ENCODE measurements at places on chromosomes 3 and 15. TPM values are rescaled to one million over a fixed set of nuclear protein-coding genes. Genes with fewer than 3 reads are reported as not detected.

- no peak overlapping the region for H3K27ac ChIP-seq
- DNase-seq, result no peak
- no peaks in the 10 kb centered on the region for H3K4me1 ChIP-seq
- no peaks in the 10 kb centered on the region for H3K27me3 ChIP-seq
These were observed 707.8 kb downstream of the TUSC7 start for GRCh38 chr3:117417411-117417810.

DNA sequence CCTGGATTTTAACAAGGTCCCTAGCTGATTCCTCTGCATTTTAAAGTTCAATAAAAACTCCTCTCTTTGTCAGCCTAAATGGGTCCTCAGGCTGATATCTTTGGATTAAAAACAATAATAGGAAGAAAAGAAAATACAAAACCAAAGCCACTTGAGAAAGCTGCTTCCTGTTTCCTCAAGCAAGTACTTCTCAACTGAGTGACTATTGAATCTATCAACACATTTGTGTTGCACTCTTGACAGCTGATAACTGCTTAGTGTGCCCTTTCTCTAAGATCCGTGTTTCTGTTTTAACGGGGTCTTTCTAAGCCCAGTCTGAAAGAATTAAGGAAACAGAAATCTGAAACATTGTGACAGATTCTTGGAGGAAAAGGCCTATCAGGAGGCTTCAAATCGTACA is 410.7 kb downstream of the GRM7 start:
- H3K27me3 ChIP-seq, result no peaks in the 10 kb centered on the region
- H3K27ac ChIP-seq, result no peak overlapping the region
- H3K4me3 ChIP-seq, result no peak overlapping the region
- peaks cover 7% of the 10 kb centered on the region for H3K4me1 ChIP-seq

GRCh38 chr3:185852635-185853034 is 27.8 kb upstream of the IGF2BP2 start:
- H3K27ac ChIP-seq, result no peak overlapping the region
- H3K4me1 ChIP-seq, result no peaks in the 10 kb centered on the region
- H3K36me3 ChIP-seq, result no peaks in the 10 kb centered on the region
- no peak for DNase-seq
- no peak overlapping the region for H3K4me3 ChIP-seq
- no peaks in the 10 kb centered on the region for H3K27me3 ChIP-seq

GRCh38 chr15:49370782-49371181 is 52.3 kb upstream of the FGF7 start:
- no peak overlapping the region for H3K4me3 ChIP-seq
- no peaks in the 10 kb centered on the region for H3K4me1 ChIP-seq
- no peaks in the 10 kb centered on the region for H3K27me3 ChIP-seq
- H3K27ac ChIP-seq, result no peak overlapping the region
- DNase-seq, result no peak

DNA sequence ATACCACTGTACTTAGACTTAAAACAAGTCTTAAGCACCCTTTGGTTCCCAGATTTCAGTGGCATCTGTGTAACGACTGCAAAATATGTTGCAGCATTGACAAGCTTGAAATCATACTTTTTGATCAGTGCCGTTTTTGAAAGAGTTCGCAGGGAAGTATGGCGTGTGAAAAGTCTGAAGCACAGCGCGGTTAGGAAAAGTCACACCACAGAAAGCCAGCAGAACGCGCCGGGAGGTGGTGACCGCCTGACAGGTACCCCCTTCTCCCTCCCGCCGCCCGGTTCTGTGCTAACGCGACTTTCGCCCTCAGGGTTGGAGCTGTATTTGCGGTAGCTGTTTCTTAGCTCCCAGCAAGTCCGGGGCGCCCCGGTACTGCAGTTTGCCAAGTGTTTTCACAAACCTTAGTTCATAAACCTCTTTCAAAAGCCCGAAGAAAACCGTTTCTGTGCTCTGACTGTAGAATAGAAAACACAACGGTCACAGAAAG is 481 bp upstream of the CRYBG3 start:
- H3K4me3 ChIP-seq, result peak overlapping the region; percentile 71
- no peaks in the 10 kb centered on the region for H3K36me3 ChIP-seq
- H3K4me1 ChIP-seq, result peaks cover 9% of the 10 kb centered on the region
- H3K27me3 ChIP-seq, result no peaks in the 10 kb centered on the region

DNA sequence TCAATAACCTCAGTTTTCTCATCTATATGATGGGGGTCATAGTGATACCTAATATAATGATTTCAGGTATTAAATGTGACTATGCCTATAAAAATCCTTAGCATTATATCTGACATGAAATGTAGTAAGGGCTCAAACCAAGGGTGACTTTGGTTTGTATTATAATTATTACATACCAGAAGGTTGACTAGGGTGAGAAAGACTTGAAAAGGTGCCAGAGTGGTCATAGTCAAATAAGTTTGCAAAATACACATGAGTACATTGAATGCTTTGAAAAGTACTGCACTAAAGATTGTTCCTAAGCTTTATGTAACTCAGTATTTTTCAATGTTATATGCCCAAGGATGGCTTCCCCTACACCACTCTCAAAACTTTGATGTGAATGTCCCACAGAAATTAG is 297.2 kb downstream of the ARPP21 start:
- DNase-seq, result no peak
- H3K27ac ChIP-seq, result no peak overlapping the region
- no peaks in the 10 kb centered on the region for H3K36me3 ChIP-seq
- H3K27me3 ChIP-seq, result no peaks in the 10 kb centered on the region

DNA sequence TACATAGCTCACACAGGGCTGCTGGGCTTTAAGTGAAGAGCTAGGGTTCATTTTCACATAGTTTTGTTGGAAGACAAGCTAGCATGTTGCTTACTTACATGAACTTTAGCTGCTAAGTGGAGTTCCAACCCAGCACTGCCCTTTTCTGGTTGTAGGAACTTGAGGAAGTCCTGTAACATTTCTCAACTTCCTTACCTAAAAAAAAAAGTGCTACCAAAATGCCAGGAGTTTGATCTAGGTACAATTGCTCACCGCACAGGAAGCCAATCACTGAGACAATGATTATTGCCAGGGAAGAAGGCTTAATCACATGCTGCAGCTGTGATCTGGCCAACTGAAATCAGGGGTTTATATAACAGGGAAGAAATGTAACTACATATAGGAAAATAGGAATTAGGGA is 52.8 kb downstream of the IL12A start:
- H3K27me3 ChIP-seq, result no peaks in the 10 kb centered on the region
- H3K36me3 ChIP-seq, result no peaks in the 10 kb centered on the region
- no peak for DNase-seq
- H3K4me1 ChIP-seq, result peaks cover 7% of the 10 kb centered on the region
- H3K4me3 ChIP-seq, result no peak overlapping the region
- H3K27ac ChIP-seq, result no peak overlapping the region

GRCh38 chr3:169218314-169218983 is 445.1 kb downstream of the MECOM start:
- H3K4me1 ChIP-seq, result no peaks in the 10 kb centered on the region
- no peak overlapping the region for H3K4me3 ChIP-seq
- H3K27me3 ChIP-seq, result no peaks in the 10 kb centered on the region

DNA sequence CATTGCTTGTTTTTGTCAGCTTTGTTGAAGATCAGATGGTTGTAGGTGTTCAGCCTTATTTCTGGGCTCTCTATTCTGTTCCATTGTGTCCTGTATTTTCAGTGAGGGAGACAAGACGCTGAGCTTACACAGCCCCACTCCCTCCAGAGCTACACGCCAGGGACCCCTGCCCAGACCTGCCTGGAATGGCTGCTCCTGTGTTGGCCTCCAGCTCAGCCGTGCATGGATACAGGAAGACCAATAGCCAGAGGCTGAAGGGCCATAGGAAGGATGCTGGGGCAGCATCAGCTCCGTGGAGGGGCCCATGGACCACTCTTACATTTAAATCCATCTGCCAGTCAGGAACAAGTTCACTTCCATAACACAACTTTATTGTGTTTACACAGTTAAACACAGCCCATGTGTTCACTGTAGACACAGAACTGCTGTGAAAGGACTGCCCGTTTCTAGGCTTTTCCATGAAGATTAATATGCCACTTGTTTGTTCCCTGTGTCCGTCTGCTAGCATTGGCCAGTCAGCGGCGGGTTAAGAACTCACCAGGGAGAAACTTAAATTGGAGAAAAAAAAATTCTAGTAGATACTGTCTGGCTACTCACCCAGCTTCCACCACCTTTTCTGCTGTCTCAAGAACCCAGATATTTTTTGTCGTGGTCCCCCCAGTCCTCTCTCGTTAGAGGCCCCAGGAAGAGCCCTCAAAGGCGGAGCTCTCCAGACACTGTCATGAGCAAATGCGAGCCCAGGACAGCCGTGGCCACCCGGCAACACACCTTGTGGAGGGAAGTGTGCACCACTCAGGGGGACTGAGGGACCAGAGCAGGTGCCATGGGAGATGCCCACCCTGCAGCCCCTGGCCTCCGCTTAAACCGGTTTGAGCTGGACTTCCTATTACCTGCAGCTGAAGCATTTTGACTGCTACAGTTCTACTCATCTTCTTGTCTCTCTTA is 142.3 kb upstream of the MEF2A start:
- DNase-seq, result no peak
- no peaks in the 10 kb centered on the region for H3K27me3 ChIP-seq
- H3K27ac ChIP-seq, result no peak overlapping the region
- no peaks in the 10 kb centered on the region for H3K36me3 ChIP-seq
- no peak overlapping the region for H3K4me3 ChIP-seq

DNA sequence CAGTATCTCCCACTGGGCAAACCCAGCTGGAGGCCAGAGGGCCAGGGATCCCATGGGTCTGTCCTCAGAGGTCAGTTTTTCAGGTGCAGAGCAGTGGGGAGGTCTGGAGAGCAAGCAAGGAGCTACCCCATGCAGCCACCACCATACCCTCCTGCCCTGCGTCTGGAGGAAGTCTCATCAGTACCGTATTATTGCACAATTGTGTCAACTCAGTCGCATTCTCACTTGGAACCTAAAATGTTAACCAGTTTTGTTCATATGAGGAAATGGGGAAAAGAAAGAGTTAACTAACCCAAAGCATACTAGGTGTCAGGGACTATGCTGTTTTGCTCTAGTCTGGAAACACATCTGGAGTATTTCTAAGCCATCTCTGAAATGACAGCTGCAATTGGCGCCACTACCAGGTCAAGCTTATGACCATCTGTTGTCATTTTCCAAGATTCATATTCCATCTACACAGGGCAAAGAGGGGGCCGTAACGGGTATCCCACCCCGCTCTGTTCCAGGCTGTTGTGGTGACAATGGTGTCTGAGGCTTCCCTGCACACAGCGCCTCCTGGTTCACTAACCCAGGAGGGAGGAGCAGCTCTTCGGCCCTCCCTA is 16.9 kb upstream of the APBA2 start:
- no peak overlapping the region for H3K27ac ChIP-seq
- no peaks in the 10 kb centered on the region for H3K27me3 ChIP-seq
- no peak for DNase-seq

- DNase-seq, result no peak
- H3K4me3 ChIP-seq, result no peak overlapping the region
- H3K27ac ChIP-seq, result no peak overlapping the region
- no peaks in the 10 kb centered on the region for H3K27me3 ChIP-seq
These were observed 6.8 kb upstream of the ZNF280D start for GRCh38 chr15:56739964-56740640.

DNA sequence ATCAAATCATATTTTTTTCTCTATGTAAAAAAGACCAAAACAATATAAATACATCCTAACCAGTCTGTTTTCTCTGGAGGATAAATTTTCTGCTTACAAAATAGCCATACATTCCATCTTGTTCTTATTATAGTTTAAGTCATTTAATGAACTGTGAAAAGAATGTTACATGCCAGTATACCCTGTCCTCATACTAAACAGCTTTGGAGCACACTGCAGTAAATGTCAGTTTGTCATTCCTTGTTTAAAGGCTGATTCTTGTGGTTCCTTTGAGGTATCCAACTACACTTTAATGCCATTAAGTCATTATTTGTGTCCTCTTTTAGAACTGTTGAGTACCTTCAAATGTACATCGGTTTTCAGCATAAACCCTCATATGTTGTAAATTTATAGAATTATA is 52.7 kb upstream of the DCBLD2 start:
- H3K4me1 ChIP-seq, result no peaks in the 10 kb centered on the region
- no peak for DNase-seq
- H3K36me3 ChIP-seq, result no peaks in the 10 kb centered on the region
- no peaks in the 10 kb centered on the region for H3K27me3 ChIP-seq
- no peak overlapping the region for H3K27ac ChIP-seq

GRCh38 chr15:41288464-41288863 is 43.9 kb downstream of the OIP5 start:
- no peaks in the 10 kb centered on the region for H3K36me3 ChIP-seq
- no peaks in the 10 kb centered on the region for H3K27me3 ChIP-seq
- no peak overlapping the region for H3K27ac ChIP-seq
- DNase-seq, result no peak
- H3K4me1 ChIP-seq, result peaks cover 3% of the 10 kb centered on the region

DNA sequence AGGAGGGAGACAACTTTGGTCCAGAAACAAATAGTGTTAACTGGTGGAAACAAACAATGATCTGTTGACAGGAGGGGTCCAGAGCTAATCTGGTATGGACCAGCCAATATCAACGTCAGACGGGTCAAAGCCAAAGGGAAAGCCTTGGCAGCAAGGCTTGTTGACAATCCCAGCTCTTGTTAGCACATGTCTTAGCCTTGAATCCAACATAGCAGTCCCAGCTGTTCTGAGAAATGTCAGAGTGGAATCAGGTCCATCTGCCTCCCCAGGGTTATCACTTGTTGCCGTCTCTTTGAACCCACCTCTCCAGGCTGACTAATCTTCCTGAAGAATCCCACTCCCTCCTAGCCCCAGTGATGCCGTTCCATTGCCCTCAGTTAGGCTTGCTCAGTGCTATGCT is 404.6 kb upstream of the MCTP2 start:
- H3K36me3 ChIP-seq, result no peaks in the 10 kb centered on the region
- no peak for DNase-seq
- no peaks in the 10 kb centered on the region for H3K27me3 ChIP-seq
- H3K4me1 ChIP-seq, result no peaks in the 10 kb centered on the region
- H3K27ac ChIP-seq, result no peak overlapping the region
- no peak overlapping the region for H3K4me3 ChIP-seq

GRCh38 chr3:197262709-197263108 is 35.7 kb downstream of the DLG1 start:
- H3K4me1 ChIP-seq, result peaks cover 12% of the 10 kb centered on the region
- DNase-seq, result no peak
- H3K27me3 ChIP-seq, result no peaks in the 10 kb centered on the region
- H3K36me3 ChIP-seq, result no peaks in the 10 kb centered on the region
- no peak overlapping the region for H3K4me3 ChIP-seq
- no peak overlapping the region for H3K27ac ChIP-seq

GRCh38 chr15:33094336-33094735 is 100.2 kb downstream of the FMN1 start:
- H3K27me3 ChIP-seq, result no peaks in the 10 kb centered on the region
- DNase-seq, result no peak
- H3K36me3 ChIP-seq, result no peaks in the 10 kb centered on the region

GRCh38 chr3:194118920-194119319 is 17.0 kb upstream of the HES1 start:
- H3K36me3 ChIP-seq, result no peaks in the 10 kb centered on the region
- H3K4me1 ChIP-seq, result no peaks in the 10 kb centered on the region
- no peak overlapping the region for H3K4me3 ChIP-seq
- no peak for DNase-seq

GRCh38 chr15:63157891-63158431 is 684 bp upstream of the RPS27L start:
- H3K27me3 ChIP-seq, result no peaks in the 10 kb centered on the region
- H3K27ac ChIP-seq, result peak overlapping the region; percentile 99
- no peaks in the 10 kb centered on the region for H3K36me3 ChIP-seq
- peaks cover 5% of the 10 kb centered on the region for H3K4me1 ChIP-seq
- peak; percentile 81 for DNase-seq

RBPMS2 gene
- 5.0 TPM for total RNA-seq

MESP2 gene
- 2.2 TPM for total RNA-seq

SLC33A1 gene
- total RNA-seq, result 40.1 TPM

FANCI gene
- 45.0 TPM for total RNA-seq

ARPIN gene
- 14.3 TPM for total RNA-seq

PLOD2 gene
- 20.9 TPM for total RNA-seq

LRRN1 gene
- 58.9 TPM for total RNA-seq
